ENCODE measurements at places on chromosomes 7 and 10.

GRCh38 chr7:95550546-95550945 is 45.8 kb downstream of the PDK4 start:
- no peak for DNase-seq

DNA sequence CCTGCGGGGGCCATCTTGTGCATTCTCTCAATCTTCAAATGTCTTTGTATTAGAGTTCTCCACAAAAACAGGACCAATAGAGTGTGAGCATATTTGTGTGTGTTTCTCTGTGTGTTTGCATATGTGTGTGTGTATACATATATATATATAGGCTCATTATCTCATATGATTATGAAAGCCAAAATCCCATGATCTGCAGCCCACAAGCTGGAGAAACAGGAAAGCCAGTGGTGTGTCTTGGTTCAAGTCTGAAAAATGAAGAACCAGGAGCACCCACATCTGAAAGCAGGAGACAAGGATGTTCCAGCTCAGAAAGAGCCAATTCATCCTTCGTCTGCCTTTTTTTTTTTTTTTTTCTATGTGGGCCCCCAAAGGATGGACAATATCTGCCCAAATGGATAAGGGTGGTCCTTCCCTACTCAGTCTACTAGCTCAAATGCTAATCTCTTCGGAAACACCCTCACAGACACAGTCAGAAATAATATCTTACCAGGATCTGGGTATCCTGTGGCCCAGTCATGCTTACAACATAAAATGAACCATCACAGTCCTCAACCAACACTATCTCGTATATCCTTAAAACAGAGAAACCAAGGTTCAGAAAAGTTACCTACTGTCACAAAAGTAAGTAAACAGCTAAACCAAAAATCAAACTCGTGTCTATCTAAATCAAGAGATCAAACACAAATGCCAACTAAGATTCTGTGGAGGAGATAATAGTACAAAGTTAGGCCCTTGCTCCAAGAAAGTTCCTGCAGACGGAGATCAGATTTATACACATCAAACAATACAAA is 141.9 kb downstream of the JMJD1C start:
- DNase-seq, result no peak

- no peak for DNase-seq
Measured at GRCh38 chr7:44574287-44574872, 672 bp upstream of the DDX56 start.

DNA sequence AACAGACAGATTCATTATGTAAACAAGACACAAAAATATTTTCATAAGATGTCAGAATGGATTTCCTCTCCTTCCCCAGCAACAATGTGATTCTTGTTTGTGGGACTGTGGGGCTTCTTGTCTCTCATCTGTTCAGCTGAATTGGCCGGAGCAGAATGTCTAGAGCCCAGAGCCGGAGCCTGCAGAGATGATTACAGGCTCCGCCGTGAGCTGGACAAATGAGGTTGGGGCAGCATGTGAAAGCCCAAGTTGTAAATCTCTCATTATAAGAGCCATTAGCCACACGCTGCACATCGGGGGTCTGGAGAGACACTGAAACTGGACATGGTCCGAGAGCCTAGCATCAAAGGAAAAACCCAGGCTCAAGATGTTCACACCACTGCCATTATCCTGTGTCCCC is 137.0 kb upstream of the ADAM12 start:
- DNase-seq, result no peak

DNA sequence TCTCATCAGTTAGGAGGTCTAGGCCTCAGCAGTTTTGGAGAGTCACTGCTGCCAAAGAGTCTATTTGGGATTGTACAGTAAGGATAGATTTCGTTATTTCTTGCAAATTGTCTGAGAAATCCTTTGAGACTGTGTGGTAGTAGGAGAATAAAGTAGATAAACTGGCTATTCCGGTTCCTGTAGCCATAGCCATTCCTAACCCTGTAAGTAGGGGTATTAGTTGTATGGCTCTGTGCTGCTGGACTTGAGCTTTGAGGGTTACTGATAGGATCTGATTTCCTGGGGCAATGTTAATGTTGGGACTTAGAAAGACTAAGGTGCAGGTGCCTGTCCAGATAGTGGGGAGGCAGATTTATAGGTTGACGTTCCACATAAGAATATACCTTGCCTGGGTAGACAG is 36.1 kb upstream of the ZNF138 start:
- DNase-seq, result no peak

DNA sequence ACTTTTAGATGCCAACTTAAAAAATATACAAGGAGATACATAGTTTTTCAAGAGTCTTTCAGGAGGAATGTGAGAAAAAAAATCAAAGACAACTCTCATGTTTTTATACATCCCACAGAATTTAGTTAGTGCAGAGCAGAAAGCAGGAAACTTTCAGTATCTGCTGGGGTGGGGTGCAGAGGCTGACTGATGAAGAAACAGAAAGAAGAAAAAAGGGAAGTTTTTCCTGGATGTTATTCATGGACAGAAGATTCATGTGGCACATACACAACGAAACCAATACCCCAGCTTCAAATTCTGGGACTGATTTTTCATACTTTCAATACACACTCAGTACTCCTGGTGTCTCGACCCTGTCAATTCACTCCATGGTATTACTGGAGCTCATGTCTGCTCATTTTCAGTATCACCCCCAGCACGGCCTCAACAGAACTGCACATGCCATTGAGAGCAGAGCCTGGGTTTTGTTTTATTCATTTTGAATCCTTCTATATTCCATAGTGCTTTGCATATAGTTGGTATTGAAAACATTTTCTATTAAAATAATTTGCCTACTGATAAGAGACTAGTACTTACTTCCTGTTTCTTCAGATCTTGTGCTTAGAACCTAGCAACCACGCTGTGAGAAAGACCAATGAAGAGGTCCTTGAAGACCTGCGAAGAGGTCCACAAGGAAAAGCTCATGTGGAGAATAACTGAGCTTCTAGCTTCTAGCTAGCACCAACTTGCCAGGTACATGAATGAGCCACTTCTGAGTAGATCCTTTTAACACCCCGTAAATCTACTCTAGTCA is 49.0 kb downstream of the NDUFB2 start:
- no peak for DNase-seq

DNA sequence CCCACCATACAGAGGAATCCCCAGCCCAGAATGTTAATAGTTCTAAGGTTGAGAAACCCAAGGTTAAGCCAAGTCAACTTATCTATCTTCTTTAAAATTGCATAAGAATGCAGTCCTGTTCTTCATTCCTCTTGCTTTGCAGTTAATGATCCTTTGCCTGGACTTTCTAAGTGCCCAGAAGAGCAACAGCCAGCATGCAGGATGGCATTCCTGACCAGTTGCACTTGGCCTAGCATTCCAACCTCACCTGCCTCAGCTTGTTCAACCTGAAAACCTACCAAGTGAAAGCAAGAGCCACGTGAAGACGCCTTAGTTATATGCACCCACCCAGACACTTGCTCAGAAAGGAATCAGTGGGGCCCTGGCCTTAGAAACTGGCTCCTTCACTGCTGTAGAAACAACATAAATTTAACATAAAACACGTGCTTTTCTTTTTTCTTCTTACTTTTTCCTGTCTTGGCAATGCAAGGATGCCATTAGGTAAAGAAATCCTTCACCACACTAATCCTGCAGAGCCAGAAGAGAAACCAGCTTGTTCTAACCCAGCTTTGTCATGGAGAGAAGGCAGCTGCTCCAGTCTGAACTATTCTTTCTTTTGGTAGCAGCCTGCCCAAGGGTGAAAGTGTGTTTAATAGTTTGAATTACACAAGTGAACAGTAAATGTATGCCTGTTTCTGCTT is 25.0 kb downstream of the EGFR start:
- DNase-seq, result no peak

DNA sequence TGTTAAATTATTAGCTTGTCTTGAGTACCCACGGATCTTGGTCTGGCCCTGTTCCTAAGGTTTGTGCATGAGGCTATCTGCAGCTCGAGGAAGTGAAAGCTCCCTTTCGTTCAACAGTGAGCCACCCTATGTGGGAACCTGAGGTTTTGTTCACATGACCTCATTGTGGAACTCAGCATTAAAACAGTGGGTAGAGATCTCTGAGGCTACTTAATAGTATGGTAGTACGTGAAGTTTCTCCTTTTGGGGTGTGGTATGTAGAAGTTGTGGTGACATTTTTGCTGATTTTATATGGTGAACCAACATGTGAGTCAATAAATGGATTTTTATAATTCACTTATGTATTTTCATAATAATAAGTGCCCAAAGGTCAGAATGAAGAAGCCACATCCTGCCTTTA is 252.7 kb upstream of the FERD3L start:
- DNase-seq, result no peak

GRCh38 chr7:101294039-101294831 is 27.4 kb downstream of the IFT22 start:
- DNase-seq, result no peak

- DNase-seq, result no peak
Measured at GRCh38 chr10:108911814-108912541, 1011.3 kb downstream of the XPNPEP1 start.

DNA sequence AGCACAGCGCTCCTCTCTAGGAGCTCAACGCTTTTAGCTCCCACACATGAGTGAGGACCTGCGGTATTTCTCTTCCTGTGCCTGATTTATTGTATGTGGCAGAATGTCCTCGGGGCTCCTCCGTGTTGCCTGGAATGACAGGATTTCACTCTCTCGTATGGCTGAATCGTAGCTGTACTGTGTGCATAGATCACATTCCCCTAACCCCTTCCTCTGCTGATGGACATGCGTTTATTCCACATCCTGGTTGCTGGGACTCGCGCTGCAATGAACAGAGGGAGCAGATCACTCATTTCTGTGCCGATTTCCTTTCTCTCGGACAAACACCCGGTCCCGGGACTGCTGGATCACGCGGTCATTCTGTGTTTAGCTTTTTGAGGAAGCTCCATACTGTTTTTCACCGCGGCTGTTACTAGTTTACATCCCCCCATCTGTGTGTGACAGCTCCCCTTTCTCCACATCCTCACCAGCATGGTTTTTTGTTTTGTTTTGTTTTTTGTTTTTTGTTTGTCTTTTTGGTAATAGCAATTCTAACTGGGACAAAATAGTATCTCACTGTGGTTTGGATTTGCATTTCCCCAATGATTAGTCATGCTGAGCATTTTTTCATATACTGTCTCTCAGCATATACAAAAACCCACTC is 76.3 kb downstream of the FOXL3 start:
- no peak for DNase-seq

DNA sequence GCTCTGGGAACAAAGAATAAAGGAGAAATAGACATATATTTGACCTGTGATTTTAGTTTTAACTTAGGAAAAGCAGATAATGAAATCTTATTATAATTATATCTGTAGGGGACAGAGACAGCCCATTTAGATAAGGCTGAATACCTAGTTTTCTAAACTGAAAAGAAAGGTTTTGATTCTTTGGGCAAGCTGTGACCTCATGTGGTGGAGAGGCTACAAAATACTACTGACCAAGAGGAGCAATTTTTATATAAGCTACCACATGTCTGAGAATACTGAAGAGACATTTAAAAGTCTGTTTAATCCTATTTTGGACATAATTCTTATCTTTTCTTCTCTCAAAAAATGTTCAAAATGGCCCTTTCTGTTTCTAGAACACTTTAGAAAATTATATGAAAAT is 271.0 kb downstream of the MTERF1 start:
- DNase-seq, result no peak

- DNase-seq, result no peak
Measured at GRCh38 chr10:86177537-86178155, 188.9 kb downstream of the GRID1 start.

DNA sequence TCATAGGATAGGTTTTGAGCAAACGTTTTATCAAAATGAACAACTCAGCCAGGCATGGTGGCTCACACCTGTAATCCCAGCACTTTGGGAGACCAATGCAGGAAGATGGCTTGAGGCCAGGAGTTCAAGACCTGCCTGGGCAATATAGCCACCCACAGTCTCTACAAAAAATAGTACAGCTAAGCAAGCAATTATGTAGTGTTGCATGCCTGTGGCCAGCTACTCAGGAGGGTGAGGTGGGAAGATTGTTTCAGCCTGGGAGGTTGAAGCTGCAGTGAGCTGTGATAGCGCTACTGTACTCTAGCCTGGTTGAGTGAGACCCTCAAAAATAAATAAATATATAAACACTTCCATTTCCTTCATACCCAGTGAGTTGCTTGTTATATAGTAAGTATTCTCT is 67.1 kb downstream of the LSMEM1 start:
- no peak for DNase-seq

DNA sequence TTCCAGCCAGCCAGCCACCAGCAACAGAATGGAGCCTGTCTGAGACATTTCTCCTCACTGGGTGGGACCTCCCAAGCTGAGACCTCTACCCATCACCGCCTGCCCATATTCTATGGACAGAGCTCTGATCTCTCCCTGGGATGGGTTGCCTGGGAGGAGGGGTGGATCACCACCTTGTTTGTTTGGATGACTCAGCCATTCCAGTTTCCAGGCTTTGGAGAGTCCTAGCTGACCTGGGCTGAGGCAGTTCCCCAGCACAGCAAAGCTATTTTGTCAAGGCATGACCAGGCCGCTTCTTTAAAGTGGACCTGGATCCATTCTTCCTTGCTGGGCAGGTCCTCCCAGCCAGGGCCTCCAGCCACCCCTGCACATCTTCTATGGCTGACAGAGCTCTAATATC is 982.3 kb downstream of the DNAJB9 start:
- DNase-seq, result no peak

DNA sequence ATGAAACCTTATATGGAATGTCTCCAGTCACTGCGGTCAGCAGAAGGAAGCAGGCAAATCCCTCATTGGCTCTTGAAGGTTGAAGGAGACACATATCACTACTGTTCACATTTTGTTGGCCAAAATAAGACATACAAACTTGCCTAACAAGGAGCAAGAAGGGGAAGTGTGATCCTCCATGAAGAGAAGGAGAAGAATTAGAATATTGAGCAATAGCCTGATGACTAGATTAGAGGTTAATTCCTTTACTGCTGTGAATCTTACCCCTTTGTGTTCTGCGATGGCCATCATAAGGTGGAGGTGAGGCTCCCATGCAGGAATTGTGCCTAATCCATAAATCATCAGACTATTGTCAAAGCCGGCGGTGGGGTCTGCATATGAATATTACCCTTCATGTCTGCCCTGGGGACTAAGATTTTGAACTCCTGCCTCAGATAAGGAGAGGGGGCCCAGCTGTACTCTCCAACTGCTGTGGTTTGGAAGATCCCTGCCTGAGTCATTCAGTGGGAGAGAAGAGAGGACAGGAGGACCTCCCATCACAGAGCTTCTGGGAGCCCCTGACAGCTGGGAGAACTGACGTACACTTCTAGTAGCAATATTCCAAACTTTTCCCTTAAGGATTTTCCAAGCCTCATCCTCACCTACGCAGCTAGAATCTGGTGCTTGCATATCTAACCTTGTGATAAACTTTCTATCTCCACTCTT is 398.5 kb downstream of the REEP3 start:
- DNase-seq, result no peak

GRCh38 chr10:80157561-80157960 is 25.0 kb downstream of the PLAC9 start:
- no peak for DNase-seq

DNA sequence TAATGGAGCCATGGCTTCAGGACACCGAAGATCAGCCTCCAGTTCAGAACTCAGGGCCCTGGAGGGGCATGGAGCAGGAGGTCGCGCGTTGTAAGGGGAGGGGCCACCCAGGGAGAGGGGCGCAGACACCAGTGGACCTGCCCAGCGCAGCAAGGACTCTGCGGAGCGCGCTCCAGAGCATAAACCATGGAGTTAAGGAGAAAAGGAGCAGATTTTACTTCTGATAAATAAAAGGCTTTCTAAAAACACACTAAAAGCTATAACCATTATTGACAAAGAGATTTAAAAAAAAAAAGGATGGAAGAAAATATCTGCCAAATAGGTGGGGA is 10.5 kb downstream of the CALY start:
- no peak for DNase-seq
